ENCODE measurements at places on chromosomes 5 and 9.

DNA sequence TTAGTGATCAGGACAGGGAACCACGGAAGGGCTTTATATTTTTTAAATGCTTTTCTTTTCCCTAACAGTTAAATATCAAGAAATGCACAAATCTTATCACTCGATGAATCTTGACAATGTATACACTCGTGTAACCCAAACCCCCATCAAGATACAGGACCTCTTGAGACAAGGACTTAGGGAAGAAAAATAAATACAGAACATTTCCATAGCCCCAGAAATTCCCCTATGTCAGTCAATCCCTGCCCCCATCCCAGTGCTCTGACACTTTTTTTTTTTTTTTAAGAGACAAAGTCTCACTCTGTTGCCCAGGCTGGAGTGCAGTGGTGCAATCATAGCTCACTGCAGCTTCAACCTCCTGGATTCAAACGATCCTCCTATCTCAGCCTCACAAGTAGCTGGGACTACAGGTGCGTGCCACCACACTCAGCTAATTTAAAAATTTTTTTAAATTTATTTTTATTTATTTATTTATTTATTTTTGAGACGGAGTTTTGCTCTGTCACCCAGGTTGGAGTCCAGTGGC is 2.7 kb downstream of the SPINK4 start:
- DNase-seq, result no peak

- peak; percentile 77 for DNase-seq
These were observed 7.0 kb upstream of the IL12B start for GRCh38 chr5:159337016-159337955.

GRCh38 chr5:143605403-143606005 is 202.0 kb upstream of the NR3C1 start:
- peak; percentile 28 for DNase-seq

- no peak for DNase-seq
These were observed 101.7 kb downstream of the GNA14 start for GRCh38 chr9:77546376-77546950.

GRCh38 chr5:89377767-89378455 is 494.9 kb upstream of the MEF2C start:
- no peak for DNase-seq

GRCh38 chr5:178469011-178469974 is 120.9 kb downstream of the COL23A1 start:
- no peak for DNase-seq

DNA sequence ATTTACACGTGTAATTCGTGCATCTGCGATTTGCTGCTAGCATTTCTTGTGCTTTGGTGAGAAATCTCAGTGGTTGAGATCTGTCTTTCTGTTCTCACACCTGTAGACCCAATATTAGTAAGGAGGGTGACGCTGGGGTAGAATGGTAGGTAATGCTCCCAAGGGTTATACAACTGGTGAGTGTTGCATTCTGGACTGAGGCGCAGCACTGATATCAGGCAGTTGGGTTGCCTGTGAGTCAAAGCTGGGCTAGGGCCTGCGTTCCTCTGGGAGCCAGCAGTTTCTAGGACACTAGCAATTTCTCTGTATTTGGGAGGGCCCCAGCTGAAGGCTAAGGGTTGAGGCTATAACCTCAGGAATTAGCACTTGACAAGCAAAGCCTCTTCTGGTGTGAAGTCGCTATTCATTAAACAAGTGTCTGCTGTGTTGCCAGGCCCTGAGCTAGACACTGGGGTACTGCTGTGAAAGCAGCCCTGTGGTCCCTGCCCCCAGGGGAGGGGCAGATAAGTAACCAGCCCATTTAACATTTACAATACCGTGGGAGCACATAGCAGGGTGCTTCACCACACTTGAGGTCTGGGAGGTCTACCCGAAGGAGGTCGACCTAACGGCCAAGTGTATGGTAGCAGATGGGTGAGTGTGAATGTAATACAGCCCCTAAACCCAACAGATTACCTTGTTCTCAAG is 28.7 kb downstream of the LARP1 start:
- DNase-seq, result no peak

- no peak for DNase-seq
These were observed 2.7 kb upstream of the PCBD2 start for GRCh38 chr5:134902071-134902801.

- DNase-seq, result no peak
These were observed 268.2 kb downstream of the MLLT3 start for GRCh38 chr9:20353931-20354652.

DNA sequence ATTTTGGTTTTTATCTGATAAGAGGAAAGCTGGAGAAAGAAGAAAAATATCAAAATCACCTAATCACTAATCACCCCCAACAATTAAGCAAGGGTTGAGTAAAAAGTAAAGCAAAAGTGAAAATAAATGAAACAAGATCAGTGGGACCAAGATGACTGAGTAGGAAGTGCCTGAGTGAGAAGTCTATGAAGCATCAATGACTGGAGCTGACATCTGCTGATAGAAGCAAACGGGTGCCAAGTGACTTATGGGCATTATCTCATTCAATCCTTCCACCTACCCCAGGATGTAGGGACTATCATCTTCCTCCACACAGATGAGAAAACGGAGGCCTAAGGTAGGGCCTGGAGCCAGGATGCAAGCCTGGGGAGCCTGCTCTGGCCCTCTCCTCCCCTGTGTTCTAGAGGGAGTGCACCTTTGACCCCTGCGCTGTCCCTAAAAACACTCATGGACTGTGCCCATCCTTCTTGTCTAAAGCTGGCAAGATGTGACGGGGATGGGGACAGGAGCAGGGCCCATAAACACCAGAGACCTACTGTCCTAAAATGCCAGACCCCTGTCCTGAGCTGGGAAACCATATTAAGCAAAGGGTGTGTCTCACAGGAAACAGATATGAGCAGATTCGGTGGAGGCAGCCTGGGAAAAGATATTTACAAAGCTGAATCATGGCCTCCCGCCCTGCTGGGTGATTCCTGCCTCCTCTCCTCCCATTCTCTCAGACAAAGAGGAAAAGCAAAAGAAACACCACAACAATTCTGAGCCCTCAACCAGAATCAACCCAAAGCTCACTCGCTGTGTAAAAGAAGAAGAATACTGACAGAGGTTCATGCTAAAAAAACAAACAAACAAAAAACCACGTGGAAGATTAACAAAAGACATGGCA is 116.0 kb downstream of the AUH start:
- no peak for DNase-seq

GRCh38 chr5:140213370-140213983 is 38.5 kb downstream of the CYSTM1 start:
- no peak for DNase-seq

DNA sequence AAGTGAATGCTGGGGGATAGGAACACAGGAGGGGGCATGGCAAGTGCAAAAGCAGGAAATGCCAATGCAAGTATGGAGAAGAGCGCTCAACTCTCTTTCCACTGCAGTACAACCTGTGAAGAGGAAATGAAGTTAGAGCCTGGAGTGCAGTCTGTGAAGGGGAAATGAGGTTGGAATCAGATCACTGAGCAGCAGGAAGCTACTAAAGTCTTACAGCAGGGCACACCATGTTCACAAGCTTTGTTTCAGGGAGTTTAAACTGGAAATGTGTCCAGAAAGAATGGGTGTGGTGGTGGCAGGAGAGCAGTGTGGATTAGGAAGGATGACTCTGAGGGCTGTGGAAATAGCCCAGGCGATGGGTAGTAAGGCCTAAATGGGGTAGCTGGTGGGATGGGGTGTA is 15.4 kb downstream of the ARHGEF37 start:
- no peak for DNase-seq

DNA sequence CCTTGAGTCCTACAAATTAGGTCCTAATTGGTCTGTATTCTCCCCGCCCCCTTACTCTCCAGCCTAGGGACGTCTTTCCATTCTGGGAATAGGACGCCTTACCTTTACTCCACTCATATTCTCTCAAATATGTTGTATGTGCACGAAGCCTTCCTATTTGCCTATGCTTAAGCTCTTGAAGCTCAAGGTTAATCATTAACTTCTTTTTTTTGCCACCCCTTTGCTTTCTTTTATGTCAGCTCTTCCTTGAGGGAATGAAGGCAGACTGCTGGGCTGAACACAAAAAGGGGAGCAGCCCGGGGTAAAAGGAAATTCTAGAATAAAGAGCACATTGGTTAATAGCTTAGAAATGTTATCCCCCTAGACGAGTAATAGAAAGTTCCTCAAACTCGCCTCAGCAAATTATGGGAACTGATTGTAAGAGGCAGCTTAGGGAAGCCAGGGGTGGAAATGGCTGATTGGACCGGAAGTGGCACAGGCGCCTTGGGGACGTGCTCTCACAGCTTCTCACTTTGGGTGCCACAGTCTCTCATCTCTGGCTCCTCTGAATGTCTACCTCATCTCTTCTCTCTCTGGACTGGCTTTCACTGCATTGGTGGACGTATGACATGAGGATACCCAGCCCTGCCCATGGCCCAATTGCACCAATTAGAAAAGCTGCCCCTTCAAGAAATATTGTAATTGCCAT is 122.3 kb upstream of the IL12B start:
- DNase-seq, result peak; percentile 20

DNA sequence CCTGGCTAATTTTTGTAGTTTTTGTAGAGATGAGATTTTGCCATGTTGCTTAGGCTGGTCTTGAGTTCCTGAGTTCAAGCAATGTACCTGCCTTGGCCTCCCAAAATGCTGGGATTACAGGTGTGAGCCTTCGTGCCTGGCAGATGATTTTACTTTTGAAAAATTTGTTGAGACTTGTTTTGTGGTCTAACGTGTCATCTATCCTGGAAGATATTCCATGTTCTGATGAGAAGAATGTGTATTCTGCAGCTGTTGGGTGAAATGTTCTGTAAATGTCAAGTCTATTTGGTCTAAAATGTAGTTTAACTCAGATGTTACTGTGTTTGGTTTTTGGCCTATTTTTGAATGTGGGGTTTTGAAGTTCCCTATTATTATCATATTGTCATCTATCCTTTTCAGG is 145.6 kb downstream of the XRCC4 start:
- no peak for DNase-seq

GRCh38 chr9:14119694-14120514 is 194.0 kb downstream of the NFIB start:
- DNase-seq, result no peak

GRCh38 chr5:10536511-10536910 is 27.4 kb upstream of the ANKRD33B start:
- DNase-seq, result no peak

DNA sequence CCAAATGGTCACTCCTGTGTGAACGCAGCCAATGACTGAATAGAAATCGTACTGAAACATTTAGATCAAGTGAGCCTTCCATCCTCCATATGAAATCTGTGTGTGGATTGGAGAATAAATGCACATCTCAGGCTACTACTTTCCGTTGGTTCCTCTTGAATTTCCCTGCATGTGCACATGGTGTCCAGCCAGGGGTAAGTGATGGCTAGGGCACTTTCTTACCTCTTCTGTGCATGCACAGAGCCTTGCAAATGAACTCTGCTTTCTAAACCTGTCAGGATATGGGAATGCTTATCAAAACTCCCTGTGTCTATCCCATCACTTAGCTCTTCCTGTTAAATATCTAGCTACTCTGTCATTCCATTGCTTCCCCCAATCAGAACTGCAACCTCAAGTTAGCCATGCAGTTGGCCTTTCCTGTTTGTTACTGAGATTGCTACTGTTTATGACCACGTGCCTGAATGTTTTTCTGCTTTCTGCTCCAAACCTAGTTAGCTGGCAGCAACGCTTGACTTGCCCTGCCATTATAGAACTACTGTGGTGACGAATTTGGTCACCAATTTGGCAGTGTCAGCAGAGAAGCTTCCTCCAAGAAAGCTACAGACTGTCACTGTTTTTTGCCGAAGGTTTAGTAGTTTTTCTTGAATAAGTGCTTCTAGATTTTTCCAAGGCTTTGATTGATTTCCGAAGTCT is 661.6 kb downstream of the LRRC70 start:
- DNase-seq, result no peak

DNA sequence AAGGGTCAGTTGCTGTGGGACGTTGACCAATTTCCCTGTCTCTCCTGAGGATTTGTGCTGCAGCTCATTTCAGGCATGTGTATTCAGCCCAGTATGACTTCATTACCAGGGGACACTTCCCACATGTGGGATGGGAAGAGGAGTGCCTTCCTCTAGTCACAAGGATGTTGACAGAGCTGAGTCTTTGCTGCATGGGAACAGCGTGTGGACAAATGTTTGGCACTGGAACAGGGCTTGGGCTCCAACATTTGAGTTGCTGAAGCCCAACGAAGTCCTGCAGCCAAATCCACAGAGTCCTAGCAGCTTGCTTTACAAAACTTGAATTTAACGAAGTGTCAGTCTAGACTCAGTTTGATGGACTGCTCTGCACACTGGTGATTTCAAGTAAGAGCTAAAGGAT is 283.2 kb downstream of the SH3GL2 start:
- no peak for DNase-seq

DNA sequence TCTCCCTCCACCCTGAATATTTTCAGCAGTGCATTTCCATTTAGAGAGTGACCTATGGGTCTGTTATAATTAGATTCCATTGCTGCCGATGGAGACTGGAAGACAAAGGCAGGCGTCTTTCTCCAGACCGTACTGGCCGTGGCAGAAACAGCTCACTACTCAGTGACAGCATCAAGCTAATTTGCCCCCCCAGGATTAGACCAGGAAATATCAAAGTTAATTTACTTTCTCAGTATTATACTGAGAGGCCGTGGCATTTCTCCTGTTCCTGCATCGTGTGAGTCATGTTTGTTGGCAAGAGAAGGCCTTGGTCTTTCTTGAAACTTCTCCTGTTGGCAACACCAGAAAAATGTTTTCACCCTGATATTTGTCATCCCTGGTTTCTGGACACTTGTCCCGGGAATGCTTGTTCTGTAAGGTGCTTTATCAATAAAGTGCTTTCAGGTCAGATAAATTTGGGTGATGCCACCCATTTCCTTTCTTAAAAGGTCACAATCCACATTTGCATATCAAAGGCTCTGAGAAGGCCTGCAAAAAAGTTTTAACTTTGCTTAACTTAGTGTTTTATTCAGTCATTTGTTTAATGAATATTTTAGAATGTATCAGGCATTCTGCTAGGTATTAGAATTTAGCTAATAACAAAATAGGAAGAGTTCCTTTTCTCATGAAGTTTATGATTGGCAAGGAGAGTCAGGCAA is 28.4 kb downstream of the SV2C start:
- no peak for DNase-seq

- DNase-seq, result no peak
These were observed 11.4 kb upstream of the ZDHHC12 start for GRCh38 chr9:128735373-128735772.

- no peak for DNase-seq
These were observed 5.2 kb downstream of the DOCK8 start for GRCh38 chr9:219670-220365.

Measured in CD4-positive, alpha-beta T cell treated with Interleukin-4 for 4 hours (primary cell).